ENCODE measurements at places on chromosomes 7 and 10.

GRCh38 chr7:24299192-24299591 lies 15.2 kb downstream of the NPY start:
- no peak for DNase-seq

DNA sequence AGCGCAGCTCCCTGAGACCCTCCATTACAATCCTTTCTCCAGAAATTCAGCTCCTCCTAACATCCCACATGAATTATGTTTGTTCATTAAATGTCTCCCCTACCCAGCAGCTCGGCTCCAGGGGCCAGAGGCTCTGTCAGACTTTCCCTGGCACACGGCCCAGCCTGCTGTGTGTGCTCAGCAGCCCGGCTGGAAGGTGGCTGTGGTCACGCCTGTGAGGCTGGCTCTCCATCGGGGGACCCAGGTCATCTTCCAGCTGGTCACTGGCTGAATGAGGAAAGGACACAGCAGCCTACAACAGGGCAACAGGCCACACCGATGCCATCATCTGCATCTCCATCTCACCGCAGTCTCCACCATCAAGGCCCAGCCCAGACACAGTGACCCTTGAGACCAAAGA lies 219.8 kb downstream of the MAD1L1 start:
- DNase-seq = peak; percentile 34

- DNase-seq = no peak
Observed at GRCh38 chr7:106260136-106260561, 24.6 kb downstream of the NAMPT start.

DNA sequence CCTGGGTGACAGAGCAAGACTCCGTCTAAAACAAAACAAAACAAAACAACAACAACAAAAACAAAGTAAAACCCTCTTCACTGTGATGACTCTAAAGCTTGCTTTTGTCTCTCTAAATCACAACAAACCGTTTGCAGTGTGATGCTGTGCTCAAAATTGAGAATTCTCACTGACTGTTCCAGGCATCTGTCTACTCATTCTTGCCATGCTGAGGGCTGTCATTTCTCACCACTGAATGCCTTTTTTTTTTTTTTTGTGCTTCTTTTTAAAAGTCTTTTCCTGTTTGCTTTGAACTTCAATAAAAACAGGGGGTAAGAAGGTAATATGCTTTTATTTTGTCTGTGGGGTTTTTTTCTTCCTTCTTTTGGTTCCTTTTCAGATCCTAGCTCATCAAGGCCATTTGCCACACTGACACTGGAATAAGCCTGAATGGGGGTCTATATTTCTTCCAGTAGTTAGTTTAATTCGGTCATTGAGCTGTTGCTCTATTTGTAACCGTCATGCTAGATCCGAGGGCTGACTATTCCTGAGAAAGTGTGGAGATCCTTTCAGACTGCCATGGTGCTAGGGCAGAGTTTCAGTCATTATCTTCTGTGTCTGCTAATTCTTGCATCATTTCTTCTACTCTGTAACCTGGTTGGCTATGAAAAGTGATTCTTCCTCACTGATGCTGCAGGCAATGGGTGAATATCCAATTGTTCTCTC lies 10.6 kb downstream of the FAS start:
- DNase-seq = no peak

GRCh38 chr10:127614484-127615017 lies 65.4 kb downstream of the NPS start:
- no peak for DNase-seq

DNA sequence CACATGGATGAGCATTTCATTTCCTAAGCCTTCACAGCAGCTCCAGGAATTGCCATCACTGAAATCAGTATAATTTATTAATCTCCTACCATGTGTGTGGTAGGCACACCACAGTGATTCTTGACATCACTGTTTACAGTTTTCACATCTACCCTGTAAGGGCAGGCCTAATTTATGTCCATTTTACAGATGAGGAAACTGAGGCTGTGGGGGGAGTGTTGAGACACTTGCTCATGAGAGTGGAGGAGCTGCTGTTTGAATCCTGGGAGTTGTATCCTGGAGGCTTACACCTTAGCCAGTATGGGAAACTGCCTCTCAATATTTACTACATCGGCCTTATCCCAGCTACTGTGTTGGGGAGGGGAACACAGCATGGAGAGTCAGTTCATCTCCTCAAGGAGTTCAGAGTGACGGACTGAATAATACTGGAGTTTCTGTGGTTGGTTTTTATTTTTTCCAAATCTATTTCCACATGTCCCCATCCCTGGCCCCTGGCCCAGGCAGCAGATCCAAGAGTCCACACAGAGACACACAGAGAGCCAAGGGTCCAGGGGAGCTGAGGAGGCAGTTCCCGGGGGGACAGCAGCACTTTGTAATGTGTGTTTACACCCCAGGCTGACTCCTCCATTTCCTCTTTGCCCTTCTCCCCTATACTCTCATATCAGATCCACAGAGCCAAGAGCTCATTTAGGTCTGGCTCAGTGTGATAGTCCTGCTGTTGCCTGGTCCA lies 13.2 kb downstream of the UBTD1 start:
- no peak for DNase-seq
